ENCODE measurements at places on chromosomes 2 and 18.

DNA sequence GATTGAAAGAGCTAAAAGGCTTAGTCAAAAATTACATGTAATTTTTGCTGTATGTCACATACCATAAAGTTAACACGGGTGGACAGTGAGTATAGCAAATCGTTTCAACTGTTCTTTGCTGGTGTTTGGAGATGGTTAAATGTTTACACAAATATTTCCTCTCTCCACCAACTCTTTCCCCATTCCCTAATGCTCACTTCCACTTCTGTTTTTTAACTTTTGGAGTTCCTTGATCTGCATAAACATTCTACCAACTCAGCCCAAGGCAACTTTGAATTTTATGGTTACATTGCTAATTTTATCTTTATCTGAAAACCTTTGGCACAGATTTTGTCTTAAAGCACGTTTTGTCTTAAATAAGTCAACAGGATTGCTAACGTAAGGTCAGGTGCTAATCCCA lies 1.9 kb upstream of the SPOPL start:
- no peak for DNase-seq

GRCh38 chr2:26691881-26692278 lies 642 bp upstream of the KCNK3 start:
- DNase-seq: no peak

DNA sequence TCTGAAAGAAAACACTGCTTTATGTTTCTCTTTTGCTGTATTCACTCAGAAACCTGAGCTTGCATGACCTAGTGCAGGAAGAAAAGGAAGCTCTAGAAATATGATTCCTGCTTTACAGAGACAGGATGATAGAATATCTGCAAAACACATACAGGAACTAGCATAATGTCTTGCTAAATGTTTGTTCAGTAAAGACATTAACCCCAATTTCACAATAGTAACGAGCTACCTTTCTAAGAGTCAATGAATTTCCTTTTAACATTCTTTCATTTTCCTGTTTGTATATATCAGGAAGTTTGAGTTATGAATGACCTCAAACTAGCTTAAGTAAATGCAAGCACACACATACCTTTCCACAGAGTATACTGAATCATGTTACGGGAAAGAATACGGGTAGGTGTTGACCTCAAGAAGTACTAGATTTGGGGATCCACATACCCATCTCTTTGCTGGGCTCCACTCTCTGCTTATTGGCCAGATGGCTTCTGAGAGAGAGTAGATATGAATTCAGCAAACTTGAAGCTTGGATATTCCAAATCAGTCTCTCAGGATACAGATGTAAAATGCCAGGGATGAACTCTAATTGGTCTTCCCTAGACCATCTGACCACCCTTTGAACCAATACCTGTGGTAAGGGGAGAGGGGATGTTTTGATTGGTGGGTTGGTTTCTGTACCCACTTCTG lies 18.2 kb upstream of the ACSL3 start:
- DNase-seq: no peak

DNA sequence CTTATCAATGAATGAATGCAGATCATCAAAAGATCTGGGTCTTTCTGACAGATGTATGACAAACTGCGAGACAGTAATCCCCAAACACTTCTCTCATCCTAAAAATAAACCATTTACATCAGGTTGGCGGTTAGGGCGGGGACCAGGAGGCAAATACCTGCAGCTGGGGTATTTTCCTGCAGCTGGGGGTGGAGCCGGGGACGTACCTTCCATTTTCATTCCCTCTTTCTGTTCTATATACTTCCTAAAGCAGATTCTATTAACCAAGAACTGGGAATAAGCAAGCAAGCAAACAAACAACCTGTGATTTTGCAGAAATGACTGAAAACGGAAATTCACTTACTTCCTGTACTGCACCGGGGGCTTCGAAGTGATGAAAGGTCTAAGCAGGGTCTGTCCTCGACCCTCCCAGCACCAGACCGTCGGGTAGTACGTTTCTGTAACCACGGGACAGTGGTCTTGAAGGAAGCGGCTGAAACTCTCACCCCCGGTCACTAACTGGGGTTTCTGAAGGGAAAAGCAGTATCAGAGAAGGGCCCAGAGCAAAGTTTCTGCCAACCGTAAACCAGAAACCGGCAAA lies 1.2 kb downstream of the ABHD3 start:
- no peak for DNase-seq

- no peak for DNase-seq
These were observed 269.4 kb downstream of the GBX2 start for GRCh38 chr2:235898766-235899165.

GRCh38 chr2:15191789-15192188 lies 369.3 kb downstream of the NBAS start:
- DNase-seq: no peak

GRCh38 chr2:213932-214693 lies 49.7 kb downstream of the SH3YL1 start:
- no peak for DNase-seq

All from putamen (tissue), 1 donor.